ENCODE measurements at places on chromosomes 12 and 14.

DNA sequence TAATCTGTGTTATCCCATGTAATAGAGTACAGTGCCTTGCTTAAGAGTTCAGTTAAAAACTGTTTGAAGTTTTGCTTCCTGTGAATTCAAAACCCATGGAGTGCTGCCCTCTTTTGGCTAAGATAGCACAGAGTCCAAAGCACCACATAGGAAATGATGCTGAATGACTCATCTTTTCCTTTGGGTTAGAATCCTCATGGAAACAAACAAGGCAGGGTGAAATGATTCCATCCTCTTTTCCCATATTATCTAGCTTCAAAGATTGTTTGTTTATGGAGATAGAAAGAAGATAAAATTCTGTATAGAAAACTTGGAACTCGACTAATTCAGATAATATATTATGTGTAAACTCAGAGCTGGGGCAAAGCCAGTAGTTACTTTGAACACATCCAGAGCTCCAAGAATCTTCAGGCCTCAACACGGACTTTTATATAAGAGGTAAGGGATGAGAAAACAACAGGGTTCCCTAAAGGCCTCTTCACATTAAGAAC, 87.4 kb downstream of the OTOGL start:
- peak; percentile 97 for DNase-seq

GRCh38 chr14:68389943-68390342, 402.9 kb downstream of the ZFP36L1 start:
- no peak for DNase-seq

GRCh38 chr14:100388103-100389054, 65.2 kb downstream of the SLC25A47 start:
- DNase-seq: no peak

DNA sequence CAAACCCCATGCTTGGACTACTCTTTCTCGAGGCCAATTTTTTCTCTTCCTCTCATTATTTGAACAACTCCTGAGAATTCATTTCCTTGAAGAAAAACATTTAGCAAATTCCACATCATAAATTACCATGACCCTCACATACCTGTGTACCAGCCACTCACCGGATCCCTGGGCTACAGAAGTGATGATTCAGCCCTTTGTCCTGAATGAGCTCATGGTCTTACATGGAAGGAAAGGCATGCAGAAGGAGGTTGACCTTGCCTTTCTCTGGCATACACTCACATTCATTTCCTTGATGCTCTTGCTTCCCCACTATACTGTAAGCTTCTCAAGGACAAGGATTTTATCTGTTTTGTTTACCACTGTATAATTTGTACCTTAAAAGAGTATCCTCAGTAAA, 191.5 kb downstream of the SLC5A8 start:
- DNase-seq: peak; percentile 72

- DNase-seq: peak; percentile 31
These were observed 150.5 kb upstream of the KRR1 start for GRCh38 chr12:75661908-75662307.

GRCh38 chr14:67567654-67568053, 32.4 kb downstream of the PIGH start:
- DNase-seq: no peak

GRCh38 chr12:318759-319515, 56.3 kb upstream of the SLC6A13 start:
- no peak for DNase-seq

GRCh38 chr12:45260104-45260815, 44.4 kb downstream of the ANO6 start:
- peak; percentile 75 for DNase-seq

- DNase-seq: peak; percentile 92
These were observed 54.0 kb downstream of the ZNF664 start for GRCh38 chr12:124026755-124027745.

- DNase-seq: no peak
These were observed 11.9 kb upstream of the SLC2A13 start for GRCh38 chr12:40117818-40118217.

GRCh38 chr14:44405011-44405486, 102.0 kb downstream of the FSCB start:
- DNase-seq: no peak

DNA sequence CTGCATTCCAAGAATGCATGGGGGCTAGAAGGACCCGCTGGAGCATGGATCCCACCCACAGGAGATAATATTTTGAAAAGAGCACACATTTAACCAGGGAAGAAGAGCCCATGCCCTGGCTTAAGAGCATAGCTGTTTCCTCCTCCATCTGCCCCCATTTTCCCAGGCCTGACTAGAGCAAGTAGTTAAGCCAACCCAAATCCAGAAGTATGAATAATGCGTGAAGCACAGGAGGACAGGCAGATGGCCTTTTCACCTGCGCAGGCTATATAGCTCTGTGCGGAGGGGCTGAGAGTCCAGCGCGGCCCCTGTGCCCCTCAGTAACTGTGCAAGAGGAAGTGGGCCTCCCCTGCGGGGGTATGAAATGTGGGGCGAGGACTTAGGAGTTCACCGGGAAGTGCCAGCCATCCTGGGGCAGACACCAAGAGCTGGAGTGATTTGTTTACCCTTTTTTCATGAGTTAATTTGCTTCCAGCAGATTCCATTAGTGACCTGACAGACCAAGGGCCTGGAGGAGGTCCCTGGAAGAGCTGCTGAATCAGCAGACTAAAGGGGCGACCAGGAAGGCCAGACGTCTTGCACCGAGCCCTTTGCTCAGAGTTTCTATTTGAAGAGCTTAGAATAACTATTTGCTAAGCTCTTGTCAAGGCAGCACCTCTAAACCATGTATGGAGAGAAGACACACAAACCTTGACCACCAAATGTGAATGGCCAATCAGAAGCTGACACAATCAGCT, 37.2 kb downstream of the DPF3 start:
- DNase-seq: peak; percentile 26

GRCh38 chr14:20632831-20633691, 8.4 kb downstream of the OR6S1 start:
- DNase-seq: peak; percentile 87

DNA sequence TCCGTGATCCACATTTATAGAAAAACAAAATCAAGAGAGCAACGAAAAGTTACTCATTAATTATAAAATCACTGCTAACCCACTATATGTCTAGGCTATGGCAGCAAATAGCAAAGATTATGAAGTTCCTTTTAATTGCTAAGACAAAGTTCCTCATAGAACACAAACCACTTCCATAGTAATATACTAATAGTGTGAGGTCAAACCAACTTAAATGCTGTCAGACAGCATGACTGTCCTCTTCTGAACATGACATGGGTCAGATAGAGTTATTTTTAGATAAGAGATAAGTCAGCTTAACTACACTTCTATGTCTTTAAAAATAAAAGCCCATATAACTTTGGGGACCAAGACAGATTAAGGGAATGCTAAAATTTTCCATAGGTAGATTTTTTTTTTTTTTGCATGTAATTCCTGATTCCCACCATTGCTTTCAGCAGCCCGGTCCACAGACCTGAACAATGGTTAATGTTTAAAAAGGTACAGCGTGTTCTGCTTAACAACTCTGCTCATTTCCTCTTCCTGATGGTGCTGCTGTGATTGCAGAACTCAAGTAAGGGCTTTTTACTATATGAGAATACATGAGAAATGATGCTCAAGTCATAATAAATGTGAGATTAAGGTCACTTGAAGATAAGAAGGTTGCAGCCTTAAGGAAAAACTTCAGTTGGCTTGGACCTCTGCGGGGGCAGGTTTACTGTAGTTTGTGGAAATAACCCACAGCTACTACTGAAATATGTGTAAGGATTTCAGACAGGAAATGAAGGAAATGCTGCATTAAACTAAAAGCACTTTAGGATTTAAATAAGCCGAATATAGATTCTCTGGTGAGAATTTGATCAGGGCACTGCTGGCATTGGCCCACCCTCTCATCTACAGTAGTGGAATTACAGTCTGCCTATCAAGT, 37.7 kb upstream of the DUSP6 start:
- peak; percentile 39 for DNase-seq

All from mesenchymal stem cell (in vitro differentiated cells and primary cell).